KG1 (cell line): ENCODE measurements at places on chromosomes 7 and 10.

DNA sequence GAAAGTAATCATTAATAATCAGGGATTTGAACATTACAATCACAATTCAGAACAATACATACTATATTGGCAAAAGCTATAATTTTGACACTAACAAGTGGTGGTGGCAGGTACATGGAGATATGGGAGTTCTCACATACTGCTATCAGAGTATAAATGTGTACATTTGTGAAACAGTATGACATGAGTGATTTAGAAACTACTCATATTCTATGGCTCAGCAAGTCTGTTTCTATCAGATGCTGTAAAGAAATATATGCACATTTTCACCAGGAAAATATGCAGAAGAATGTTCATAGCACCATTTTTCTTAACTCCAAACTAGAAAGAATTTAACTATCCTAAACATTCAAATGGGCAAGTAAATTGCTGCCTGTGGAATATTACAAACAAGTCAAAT, 620.0 kb downstream of the SH2D4B start:
- DNase-seq, result no peak

DNA sequence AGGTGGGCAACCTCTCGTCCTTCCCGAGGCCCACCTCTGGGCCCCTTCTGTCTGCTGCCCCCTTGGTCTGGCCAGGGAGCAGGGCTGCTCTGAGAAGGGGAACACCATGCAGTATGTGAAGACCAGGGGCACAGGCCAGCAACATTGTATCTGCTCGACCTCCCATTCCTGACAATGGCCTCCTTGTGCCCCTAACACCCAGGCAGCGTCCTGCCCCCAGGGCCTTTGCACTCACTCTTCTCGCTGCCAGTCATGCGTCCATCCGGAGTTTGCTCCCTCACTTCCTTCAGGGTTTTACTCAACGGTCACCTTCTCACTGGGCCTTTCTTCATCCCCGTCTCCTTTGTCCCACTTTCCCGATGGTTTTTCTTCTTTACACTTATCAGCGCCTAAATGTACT, 232.9 kb upstream of the GRB10 start:
- no peak for DNase-seq

GRCh38 chr10:21173802-21174714, 276.9 kb upstream of the NEBL start:
- DNase-seq, result no peak

DNA sequence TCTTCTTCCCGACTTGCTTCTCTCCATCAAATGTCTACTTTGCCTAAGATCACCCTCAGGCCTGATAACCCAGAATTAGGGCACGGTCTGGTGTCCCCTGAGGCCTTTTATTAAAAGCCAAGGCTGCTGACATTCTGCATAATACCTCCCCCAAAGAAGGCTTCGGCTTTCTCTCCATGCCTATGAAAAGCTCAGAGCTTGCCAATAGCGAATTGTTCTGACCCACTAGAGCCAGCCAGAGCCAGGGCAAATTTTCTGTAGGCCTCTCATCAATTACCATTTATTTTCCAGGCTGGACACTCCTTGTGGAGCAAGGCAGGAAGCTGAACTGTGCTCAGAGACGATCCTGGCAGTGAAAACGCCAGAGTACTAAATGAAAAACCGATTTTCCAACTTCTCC, 64.3 kb upstream of the ADRB1 start:
- no peak for DNase-seq
